Astrocyte of the spinal cord (primary cell): ENCODE measurements at places on chromosomes 4 and X.
A peak's percentile ranks its signal among the peaks of the same experiment; 100 is the strongest.

GRCh38 chr4:67883458-67883857 is 344 bp downstream of the TMPRSS11D start:
- no peak for DNase-seq

DNA sequence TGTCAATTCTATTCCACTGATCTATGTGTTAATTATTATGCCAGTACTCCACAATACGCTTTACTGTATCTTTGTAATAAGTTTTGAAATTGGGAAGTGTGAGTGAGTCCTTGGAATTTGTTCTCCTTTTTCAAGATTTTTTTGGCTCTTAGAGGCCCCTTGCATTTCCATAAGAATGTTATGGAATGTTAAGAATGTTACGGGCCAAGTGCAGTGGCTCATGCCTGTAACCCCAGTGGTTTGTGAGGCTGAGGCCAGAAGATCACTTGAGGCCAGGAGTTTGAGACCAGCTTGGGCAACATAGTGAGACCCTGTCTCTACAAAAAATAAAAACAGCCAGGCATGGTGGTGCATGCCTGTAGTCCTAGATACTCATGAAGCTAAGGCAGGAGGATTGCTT is 167.6 kb upstream of the CXorf66 start:
- no peak for DNase-seq

- no peak for DNase-seq
These were observed 1096.1 kb upstream of the PRKX start for GRCh38 chrX:4809571-4809970.

GRCh38 chr4:189941005-189941450 is 356 bp downstream of the FRG1 start:
- no peak for DNase-seq

DNA sequence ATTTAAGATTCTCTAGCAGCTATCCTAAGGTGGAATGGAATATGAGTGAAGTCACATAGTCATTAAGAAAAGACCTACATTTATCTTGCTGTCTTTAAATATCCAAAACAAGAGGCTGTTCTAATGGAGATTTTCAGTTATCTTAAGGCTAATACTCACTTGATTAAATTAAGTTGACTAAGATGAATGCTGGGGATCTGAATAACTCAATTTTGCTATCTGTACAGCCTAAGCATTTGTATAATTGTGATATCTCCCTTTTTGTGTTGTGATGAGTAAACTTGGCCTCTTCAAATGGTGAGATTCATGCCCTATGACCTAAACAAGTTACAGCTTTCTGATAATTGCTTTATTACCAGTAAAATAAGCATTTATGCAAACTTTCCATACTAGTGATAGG is 13.6 kb upstream of the GUCY1A1 start:
- no peak for DNase-seq

DNA sequence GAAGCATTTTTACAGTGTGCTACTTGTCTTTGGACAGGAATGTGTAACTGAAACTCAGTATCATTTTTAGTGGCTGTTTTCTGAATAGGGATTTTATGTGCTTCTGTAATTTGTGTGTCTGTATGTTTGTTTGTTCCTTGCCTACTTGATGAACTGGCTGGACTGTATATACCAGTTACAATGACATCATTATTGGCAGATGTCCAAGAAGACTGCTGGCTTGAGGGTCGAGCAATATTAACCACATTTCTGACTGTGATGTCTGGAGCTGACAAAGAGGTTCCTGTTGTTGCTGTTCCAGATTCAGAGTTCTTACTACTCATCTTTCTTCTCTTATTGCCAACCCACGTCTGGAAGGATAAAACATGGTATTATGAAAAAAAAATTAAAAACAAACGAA is 33.0 kb downstream of the HDX start:
- peak; percentile 53 for DNase-seq

DNA sequence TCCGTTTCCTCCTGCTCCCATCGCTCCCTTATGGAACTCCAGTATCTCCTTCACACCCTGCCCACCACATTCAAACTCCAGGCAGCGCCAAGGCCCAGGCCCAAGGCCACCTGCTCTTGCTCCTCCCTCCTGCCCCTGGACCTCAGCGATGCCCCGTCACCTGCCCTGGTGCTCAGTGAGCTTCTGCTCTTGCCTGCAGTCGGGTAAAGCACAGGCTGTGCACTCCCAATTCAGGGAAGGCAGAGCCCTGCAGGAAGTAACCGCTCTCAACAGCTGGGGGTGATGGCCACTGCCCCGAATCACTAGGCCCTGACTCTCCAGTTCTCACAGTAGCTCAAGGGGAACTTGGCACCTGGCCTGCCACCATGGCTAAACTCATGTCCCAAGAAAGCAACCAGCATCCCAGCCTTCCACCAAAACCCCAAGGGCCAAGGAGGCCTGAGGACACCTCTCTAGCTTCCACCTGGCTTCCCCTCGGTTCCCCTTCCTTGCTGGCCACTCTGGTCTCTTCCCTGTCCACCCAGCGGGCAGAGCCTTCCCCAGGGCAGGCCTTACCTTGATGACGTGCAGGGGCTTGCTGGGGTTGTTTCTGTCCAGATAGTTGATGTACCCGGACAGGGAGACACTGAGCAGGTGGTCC is 29.3 kb downstream of the WDR1 start:
- no peak for DNase-seq

DNA sequence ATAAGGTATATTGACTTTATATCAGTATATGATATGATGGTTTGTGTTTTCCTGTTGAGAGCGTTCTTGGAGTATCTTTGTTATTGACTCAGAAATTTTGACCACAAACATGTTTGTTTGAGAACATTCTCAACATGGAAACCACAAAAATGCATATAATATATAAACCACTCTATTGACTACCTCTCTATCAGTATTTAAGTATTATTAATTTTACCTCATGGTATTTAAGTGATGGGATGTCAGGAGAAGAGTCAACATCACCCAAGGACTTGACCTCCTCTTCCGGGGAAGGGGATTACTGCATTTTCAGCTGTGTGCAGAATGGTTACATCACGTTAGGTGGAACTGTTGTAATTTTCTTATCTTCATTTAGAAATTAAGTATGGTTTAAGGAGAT is 54.3 kb upstream of the PUDP start:
- peak; percentile 10 for DNase-seq

GRCh38 chr4:119207051-119207450 is 5.5 kb upstream of the USP53 start:
- DNase-seq, result peak; percentile 14

- no peak for DNase-seq
These were observed 41.3 kb upstream of the VCX start for GRCh38 chrX:7801711-7802110.

- peak; percentile 88 for DNase-seq
These were observed 591.0 kb downstream of the ANKRD50 start for GRCh38 chr4:124121461-124121971.

DNA sequence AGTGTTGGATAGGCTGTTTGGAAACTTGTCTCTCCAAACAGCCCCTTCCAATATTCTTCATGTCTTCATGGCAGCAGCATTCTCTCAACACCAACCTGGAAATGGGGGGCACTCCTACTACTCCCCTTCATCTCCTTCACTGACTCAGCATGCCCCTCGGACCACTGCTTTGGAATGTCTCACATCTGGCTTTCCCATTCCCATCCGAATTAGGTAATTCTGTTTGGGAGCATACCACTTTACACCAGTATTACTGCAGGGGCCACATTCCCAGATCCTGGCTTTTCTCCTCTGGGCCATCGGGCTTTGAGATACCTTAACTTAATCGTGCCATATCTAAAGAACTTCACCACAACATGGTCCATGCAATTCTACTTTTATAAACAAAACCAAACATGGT is 100.8 kb downstream of the MAML3 start:
- no peak for DNase-seq

DNA sequence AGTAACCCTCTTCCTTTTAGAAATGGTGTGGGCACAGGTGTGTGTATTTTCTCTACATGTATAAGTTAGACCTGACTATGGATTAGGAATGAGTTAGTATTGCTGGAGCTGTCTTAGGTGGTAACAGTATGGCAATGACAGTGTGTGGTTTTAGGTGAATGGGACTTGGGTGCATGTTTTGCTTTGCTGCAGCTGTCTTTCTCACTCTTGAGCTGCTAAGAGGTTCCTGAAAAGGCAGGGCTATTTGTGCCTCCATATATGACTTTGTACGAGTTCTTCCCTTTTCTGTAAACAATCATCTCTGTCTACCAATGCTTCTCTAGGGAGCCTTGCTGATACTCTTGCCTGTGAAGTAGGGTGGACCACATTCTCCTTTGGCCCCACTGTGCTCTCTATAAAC is 234.8 kb upstream of the HHIP start:
- no peak for DNase-seq

DNA sequence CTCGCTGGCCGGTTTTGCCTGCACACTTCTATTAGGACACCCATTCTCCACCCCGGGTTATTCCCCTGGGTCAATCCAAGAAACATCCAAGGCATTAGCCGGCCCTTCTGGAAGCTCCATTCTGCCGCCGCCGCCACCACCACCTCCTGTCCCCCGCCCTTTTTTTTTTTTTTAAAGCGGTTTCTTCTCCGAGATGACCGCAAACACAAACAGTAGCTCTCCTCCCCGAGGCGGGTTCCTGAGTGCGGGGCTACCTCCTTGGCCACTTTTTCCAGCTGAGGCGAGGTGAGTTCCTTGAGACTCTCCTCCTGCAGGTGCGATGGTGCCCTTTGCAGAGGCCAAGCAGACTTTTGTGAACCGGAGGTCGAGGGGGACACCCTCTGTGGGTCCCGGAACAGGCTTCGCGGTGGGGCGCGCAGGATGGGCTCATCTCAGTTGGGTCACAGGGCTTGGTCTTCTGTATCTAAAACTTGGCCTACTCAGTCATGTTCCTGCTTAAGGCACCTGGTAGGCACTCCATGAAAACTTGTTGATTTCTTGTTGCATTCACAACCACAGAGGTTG is 930 bp downstream of the NWD2 start:
- peak; percentile 5 for DNase-seq

DNA sequence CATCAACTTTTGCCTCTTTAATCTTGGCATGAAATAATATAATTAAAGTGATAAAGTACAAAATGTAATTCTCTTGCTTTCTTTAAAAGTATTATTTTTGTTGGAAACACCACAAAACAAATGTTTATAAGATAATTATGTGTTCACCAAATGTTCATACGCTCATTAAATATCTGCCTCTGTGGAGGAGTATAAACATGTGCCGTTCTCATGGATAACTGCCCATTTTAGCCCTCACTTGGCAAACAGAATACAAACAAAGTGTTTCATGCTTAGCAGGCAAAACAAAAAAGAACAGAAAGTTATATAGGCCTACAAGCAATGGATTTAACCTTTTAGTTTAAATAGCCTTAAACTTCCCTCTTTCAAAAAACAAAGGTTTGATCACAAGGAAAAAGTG is 800.5 kb upstream of the DIAPH2 start:
- DNase-seq, result no peak

GRCh38 chrX:10516781-10517322 is 103.5 kb downstream of the MID1 start:
- no peak for DNase-seq

- DNase-seq, result no peak
These were observed 106.3 kb downstream of the C4orf51 start for GRCh38 chr4:145786261-145786660.

DNA sequence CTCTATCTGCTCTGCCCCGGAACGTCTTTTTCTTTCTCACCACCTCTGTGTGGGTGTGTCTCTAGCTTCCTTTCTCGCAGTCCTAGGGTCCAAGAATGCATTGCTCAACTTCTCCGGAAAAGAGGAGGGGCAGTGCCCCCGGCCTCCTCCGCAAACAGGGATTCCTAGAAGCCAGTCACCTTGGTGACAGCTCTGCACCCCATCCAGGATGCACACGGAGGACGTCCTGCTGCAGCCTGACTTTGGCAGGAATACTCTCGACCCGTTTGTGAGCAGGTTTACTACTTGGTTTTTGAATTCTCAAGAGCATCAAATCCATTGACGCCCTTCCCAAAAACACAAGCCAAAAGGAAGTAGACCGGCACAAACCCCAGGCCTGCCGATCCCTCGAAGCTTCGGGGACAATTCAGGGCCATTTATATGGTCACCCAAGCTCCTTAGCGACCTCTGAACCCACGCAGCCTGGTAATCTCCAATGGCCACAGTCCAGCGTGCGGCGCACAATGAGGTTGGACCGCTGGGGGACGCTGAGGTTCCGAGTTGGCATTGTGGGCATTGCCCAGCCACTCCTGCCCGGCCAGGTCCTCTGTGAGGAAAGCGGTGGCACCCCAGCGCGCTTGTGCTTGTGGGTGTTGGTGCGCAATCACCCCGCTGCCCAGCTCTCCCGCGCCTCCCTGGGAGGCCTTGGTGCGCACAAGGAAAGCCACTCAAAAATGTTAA is 9.8 kb downstream of the NKX3-2 start:
- no peak for DNase-seq

DNA sequence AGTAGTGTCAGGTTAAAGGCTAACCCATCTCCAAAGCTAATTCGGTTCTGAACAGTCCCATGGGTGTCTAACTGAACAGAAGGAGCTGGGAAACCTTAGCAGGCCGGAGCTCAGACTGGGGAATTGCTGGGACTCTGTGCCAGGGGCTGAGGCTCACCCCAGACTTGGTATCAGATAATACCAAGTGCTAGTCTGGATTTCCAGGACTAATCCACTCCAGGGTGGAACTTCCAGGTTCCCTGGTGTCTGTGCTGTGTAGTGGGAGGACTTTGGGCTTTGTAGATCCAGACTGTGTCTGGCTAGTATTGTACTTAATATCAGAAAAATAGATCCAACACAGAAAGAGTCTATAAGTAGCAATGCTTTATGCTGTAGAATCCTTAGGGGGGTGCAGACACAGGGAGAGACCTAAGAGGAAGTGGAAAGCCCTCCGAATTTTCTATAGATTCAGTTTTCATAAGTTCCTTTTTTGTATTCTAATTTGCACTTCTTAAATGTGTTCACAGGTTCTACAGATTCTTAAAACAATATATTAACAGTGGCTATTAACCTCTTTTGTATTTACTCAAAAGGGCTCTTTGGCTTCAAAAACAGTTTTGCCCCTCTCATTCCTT is 4.1 kb downstream of the ZNF827 start:
- DNase-seq, result no peak

DNA sequence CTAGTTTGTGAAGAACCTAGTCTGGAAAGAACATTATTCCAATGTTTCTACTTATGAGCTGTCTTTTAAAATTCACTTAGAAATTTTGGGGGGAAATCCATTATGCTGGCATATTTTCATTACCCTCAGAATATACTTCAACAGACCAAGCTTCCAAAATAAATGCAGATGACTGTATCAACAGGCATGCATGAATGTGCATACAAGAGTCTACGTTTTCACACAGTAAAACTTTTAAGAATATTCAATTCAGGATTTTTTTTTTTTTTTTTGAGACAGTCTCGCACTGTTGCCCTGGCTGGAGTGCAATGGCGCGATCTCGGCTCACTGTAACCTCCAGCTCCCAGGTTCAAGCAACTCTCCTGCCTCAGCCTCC is 49.7 kb downstream of the ABCG2 start:
- no peak for DNase-seq

- DNase-seq, result no peak
These were observed 8.3 kb upstream of the PDE6B start for GRCh38 chr4:616911-617643.

- DNase-seq, result no peak
These were observed 69.2 kb downstream of the UCHL1 start for GRCh38 chr4:41325901-41326300.

GRCh38 chr4:2874861-2875260 is 31.2 kb downstream of the ADD1 start:
- no peak for DNase-seq
